ENCODE measurements at places on chromosomes 4 and X. TPM values are rescaled to one million over a fixed set of nuclear protein-coding genes. Genes with fewer than 3 reads are reported as not detected.

The SPON2 gene
- 4.9 TPM for total RNA-seq

The GUCY1B1 gene
- 0.77 TPM for total RNA-seq

The CXCL1 gene
- not detected for total RNA-seq

The NKX1-1 gene
- not detected for total RNA-seq

The TMPRSS11D gene
- total RNA-seq = 0.38 TPM

The BEX2 gene
- 53.7 TPM for total RNA-seq

The SMARCA1 gene
- total RNA-seq = 52.9 TPM

The GASK1B gene
- total RNA-seq = 26.0 TPM

The CRLF2 gene
- not detected for total RNA-seq

The SSX5 gene
- total RNA-seq = not detected

The PNMA6A gene
- 11.0 TPM for total RNA-seq

The MUC7 gene
- 2.1 TPM for total RNA-seq

The CCNQ gene
- total RNA-seq = 18.8 TPM

The PRICKLE3 gene
- 0.46 TPM for total RNA-seq

The ARHGEF38 gene
- total RNA-seq = 0.49 TPM

The XG gene
- 1.5 TPM for total RNA-seq

The CRMP1 gene
- 433 TPM for total RNA-seq

The PWWP3B gene
- not detected for total RNA-seq

The VCX3B gene
- not detected for total RNA-seq

The DCAF4L1 gene
- total RNA-seq = 0.45 TPM

The GABRB1 gene
- 1.9 TPM for total RNA-seq

The CCDC158 gene
- 0.34 TPM for total RNA-seq

The TCEAL2 gene
- total RNA-seq = 0.68 TPM

The ODAPH gene
- 0.14 TPM for total RNA-seq

The MAP7D2 gene
- total RNA-seq = 1.8 TPM

The STBD1 gene
- total RNA-seq = 7.6 TPM

The CCSER1 gene
- total RNA-seq = 44.0 TPM

The VCX3A gene
- 1.3 TPM for total RNA-seq

The YY2 gene
- total RNA-seq = 0.73 TPM

The FGA gene
- not detected for total RNA-seq

The ARL13A gene
- not detected for total RNA-seq

The MAML3 gene
- total RNA-seq = 16.1 TPM

The CPE gene
- total RNA-seq = 120 TPM

The GNRHR gene
- 1.1 TPM for total RNA-seq

The PDLIM3 gene
- total RNA-seq = 17.4 TPM
